Naive thymus-derived CD4-positive, alpha-beta T cell (primary cell): ENCODE measurements at places on chromosomes 2 and 18.

GRCh38 chr2:69138247-69138772, 125.3 kb downstream of the ANTXR1 start:
- DNase-seq = no peak

DNA sequence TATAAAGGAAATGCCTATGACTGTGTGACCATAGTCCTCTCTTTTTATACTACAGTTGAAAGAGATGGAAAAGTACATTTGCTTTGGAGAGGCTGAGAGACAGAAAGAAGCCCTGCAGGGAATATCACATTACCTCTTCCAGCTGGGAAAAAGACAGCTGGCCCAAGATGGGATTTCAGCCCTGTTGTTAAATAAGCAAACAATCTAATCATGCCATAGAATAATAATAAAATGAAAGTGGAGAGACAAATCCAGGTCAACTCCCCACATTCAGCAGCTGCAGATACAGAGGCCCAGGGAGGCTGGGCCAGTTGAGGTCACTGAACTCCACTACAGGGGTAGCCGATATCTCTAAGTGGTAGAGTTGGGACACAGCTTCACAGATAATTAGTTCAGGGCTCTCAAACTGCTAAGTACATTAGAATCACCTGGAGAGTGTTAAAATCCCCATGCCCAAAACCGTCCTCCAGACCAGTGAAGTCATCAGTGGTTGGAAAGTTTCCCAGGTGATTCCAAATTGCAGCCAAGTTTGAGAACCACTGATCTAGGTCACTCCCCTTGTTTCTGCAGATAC, 81.9 kb downstream of the MOGAT1 start:
- DNase-seq = no peak

DNA sequence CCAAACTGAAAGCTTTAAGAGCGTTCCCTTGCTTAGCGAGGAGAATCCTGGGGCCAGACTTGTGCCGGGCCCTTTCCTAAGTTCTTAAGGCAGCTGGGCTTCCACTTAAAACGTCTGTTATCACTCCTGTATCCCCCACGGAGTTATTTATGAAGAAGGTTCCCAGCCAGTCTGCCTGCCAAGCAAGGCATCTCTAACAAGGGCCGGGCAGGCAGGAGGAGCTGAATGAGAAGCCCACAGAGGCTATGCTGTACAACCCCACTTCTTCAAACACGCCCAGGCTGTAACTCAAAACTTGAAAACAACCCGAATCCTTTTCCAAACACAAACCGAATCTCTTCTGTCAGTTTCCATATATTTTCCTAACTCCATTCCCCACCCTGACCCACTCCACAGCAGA, 39.0 kb upstream of the ZFP36L2 start:
- no peak for DNase-seq

DNA sequence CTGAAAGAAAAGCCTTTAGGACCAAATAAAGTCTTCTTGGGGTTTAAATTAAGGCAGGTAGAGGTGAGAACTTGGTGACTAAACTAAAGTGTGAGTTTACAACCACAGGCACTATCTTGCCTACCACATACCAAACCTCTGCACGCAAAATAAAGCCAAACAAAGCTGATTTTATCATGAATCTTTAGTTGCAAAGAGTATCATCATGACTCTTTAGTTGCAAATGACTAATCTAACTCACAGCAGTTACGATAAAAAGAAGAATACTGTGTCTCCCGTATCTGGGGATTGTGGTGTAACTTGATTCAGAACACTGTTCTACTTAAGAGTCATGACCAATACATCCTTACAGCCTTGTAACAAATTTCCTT, 11.2 kb downstream of the CFAP210 start:
- DNase-seq = no peak

GRCh38 chr2:60450488-60450887, 103.0 kb downstream of the BCL11A start:
- DNase-seq = no peak

DNA sequence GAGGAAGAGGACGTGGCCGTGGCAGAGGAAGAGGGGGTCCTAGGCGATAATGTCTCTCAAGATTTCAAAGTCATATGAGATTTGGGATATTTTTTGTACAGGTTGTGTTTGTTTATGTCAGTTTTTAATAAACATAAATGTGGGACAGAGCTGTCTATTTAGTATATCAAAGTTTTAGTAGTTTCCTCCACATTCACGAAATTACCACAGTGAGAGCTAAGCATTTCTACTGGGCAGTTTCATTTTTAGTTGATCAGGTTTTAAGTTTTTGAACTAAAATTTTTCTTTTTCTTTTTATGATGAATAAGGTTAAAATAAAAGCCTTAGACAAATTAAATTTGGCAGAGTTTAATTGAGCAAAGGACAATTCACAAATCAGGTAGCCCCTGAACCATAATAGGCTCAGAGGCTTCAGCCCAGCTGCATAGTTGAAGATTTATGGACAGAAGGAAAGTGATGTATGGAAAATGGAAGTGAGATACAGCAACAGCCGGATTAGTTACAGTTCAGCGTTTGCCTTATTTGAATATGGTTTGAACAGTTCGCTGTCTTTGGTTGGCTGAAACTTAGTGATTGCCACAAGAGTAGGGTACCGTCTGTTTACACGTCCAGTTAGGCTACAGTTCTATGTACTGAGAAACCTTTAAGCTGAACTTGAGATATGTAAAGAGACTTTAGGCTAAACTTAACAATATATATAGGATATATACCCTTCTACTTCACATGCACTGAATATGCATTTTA, 17.1 kb downstream of the SNRPD1 start:
- no peak for DNase-seq

DNA sequence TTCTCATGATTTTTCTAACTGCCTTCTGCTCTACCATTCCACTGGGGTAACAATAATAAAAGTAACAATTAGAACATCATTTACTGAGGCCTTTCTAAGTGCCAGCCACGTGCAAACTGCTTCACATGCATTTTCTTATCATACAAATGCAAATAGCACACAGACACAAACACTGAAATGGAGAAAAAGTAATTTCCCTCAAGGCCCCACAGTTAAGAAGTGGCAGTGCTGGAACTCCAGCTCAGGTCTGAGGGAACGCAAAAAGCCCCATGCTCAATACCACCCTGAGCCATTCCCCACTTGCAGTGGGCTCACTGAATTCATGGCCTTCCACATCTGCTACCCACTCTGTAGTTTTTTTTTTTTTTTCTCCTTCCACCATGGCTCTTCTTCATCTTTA, 140.6 kb downstream of the UPP2 start:
- no peak for DNase-seq

DNA sequence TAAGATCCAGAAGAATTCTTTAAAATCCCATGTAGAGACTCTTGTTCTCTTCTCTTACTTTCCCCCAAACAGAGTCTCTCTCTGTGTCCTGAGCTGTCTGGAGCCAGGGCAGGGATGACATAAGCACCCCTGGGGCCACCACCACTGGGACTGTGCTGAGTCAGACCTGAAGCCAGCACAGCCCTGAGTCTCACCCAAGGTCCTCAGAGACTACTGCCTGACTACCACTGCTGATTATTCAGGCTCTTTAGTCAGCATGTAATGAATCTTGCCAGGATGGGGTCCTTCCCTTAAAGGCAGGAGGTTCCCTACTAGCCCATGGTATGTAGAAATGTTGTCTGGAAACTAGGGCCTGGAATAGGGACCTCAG, 34.9 kb upstream of the DYNC1I2 start:
- no peak for DNase-seq

DNA sequence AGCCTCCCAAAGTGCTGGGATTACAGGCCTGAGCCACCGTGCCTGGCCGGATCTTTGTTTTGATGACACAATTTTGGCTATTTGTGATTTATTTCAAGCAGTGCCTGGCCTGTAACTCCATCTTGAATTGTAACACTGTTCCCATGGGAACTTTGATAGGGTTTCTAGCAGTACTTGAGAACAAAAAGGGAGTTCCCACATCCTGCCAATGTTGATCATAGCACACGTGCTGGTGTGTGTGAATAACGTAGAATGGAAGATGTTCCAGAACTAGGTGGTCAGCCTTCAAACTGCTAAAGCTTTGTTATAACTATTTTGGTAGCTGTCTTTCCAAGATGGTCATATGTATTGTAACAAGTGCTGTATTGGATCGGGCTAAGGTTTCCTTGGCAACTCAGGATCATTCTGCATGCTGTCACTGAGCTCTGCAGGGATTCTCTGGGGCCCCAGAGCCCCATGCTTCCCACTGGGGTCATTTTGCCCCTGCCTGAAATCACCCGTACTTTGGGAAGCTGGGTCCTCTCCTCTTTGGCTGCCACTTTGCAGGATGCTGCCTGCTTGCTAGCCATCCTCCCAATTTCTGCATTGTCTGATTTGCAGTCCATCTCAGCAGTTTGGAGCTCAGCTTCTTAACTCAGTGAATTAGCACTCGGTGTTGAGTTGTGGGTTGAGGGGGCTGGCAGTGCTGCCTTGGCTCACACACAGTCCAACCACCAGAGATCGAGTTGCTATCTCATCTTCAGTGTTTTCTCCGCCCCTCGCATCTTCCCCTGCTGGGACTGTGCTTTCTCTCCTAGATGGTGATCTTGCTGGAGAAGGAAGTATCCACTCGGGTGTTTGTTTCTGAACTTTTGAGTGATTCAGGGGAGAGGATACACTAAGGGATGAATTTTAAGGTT, 26.8 kb downstream of the SH3RF3 start:
- DNase-seq = no peak

GRCh38 chr2:178933493-178933892, 116.4 kb downstream of the CCDC141 start:
- DNase-seq = no peak

- no peak for DNase-seq
Measured at GRCh38 chr18:55078303-55078932, 119.2 kb upstream of the CCDC68 start.

GRCh38 chr2:204078003-204078698, 141.6 kb downstream of the ICOS start:
- DNase-seq = no peak

GRCh38 chr18:37524139-37524497, 41.5 kb downstream of the CELF4 start:
- no peak for DNase-seq

DNA sequence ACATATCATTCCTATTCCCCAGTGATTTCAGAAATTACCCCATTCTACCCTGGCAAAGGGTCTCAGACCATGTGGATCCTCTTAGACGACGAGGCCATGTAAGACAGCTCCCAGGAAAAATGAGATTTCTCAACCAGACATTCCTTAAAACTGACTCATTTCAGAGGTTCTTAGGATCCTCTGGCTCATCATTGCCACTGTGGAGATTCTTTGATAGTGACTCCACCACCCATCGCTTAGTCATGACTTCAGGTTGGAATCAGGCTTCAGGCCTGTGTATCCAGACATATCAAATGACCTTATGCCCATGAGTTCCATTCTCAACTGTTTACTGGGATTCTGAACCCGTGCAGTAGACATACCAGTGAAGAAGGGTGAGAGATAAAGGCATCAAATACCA, 245.6 kb upstream of the TCF4 start:
- no peak for DNase-seq

DNA sequence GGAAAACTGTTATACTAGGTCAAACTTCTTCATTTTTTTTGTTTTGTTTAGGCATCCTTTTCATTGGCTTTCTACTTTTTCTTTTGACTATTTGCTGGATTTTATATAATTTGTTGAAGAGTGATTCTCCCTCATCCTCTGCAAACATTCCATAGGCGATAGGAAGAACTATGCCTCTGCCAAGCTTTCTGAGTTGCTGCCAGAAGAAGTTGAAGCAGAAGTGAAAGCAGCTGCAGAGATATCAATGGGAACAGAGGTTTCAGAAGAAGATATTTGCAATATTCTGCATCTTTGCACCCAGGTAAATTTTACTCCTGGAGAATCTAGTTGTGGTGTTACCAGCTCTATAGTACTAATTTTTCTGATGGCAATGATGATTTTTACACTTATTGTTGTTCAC, 25.4 kb downstream of the NOP58 start:
- no peak for DNase-seq

- DNase-seq = no peak
Measured at GRCh38 chr2:51667679-51668078, 635.7 kb upstream of the NRXN1 start.

DNA sequence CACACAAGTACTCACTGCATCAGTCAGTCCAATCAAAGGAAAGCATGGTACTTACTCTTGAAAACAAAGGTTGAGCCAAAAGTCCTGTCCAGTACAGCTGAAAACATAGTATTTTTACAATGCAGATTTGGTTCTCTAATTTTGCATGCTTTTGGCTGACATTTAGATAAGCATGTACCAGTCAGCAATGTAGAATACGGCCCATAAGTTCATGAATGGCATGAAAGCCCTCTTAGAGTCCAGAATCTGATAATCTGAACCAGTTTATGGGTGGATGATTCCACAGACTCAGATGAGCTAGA, 90.2 kb downstream of the CCBE1 start:
- no peak for DNase-seq

DNA sequence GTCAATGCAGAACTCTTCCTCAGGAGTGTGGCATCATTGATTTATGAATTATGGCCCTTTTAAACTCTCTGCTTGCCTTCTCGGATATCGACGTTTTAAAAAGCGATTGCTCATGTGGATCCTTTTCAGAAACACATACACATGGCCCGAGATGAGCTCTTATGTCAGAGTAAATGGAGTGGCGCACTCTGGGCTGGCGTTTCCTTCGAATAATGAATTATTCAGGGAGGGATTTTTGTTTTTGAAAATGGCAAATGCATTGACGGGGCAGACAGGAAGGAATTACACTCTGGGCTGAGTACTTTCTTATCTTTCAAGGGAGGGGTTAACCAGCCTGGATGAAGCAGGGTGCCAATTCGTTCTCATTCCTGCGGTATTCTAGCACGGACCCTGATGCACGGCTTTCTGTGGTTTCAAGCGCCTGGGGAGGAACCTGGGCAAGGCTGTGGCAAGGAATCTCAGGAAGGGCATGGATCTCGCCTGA, 142.7 kb downstream of the PRKCE start:
- DNase-seq = no peak

DNA sequence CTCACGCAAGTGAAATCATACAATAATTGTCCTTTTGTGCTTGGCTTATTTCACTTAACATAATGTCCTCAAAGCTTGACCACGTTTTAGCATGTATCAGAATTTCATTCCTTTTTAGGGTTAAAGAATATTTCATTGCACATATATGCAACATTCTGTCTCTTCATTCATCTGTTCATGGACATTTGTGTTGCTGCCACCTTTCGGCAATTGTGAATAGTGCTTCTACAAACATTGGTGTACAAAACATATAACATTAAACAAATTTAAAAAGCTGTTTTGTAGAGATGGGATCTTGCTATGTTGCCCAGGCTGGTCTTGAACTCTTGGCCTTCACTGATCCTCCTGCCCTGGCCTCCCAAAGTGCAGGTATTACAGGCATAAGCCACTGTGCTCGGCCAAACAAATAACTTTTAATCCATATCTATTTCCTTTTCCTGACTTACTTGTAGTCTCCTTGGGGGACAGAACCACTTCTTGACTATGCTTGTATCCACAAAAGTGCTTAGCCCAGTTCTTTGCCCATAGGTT, 209.3 kb downstream of the SLC4A3 start:
- no peak for DNase-seq

GRCh38 chr18:78790960-78791359, 188.7 kb upstream of the SALL3 start:
- no peak for DNase-seq
